Stimulated activated CD4-positive, alpha-beta T cell treated with anti-CD3 and anti-CD28 coated beads, Interleukin-4, amount 100 ng/mL, for 4 hours (primary cell): ENCODE measurements at places on chromosomes 11 and 22.

DNA sequence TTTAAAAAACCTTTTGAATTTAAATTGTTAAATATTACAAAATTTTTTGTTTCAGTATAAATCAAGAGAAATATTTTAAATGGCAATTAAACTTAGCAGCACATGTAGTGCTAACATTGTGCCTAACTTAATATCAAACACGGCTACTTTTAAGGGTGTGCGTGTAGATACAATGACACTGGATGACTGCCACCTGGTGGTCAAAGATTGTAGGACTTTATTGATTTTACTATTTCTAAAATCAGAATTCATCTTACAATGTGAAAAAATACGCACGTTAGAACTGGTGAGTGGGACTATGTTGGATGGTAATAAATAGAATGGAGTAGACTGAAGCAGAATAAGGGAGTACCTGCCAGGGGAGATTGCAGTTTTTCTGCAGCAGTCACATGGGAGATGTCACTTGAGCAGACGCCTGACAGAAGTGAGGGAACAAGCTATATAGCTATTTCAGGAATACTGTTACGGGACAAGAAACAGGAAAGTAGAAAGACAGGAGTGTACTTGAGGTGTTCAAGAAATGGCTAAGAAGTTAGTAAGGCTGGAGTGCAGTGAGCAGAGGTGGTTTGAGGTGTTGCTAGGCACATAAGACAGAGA lies 52.9 kb downstream of the UVRAG start:
- peak; percentile 8 for DNase-seq

- no peak for DNase-seq
Measured at GRCh38 chr22:39115977-39116621, 19.1 kb downstream of the APOBEC3H start.

GRCh38 chr11:28529046-28529445 lies 420.9 kb downstream of the METTL15 start:
- DNase-seq: no peak

DNA sequence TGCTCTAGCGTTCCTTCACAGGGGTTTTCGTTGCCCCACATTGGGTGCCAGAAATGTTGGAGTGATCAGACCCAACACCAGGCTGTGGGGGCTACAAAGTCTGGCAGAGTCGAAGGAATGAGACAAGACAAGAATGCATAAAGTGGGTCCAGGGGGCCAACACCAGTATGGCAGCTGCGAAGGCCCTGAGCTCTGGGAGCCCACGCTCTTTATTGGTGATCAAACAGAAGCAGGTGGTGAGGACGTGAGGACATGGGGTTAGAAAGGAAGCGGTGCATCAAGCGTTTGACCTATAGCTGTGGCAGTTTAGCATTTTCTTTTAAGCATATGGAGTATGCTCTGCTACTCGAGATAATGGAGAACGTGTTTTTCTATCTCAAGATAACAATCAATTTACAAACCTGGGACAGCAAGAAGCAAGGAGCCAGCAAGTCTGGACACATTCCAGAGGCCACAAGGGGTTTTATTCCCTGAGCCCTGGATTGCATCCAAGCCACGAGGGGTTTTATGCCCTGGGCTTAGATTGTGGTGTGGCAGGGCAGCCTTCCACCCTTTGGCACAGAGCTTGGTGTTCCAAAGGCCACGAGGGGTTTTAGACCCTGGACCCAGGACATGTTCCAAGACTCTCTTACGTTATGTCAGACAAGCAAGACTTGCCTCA lies 3.9 kb upstream of the DNAJB13 start:
- DNase-seq: no peak

- DNase-seq: no peak
Measured at GRCh38 chr11:109822436-109823102, 270.6 kb upstream of the ZC3H12C start.

GRCh38 chr11:115151010-115151409 lies 353.2 kb downstream of the CADM1 start:
- DNase-seq: no peak

DNA sequence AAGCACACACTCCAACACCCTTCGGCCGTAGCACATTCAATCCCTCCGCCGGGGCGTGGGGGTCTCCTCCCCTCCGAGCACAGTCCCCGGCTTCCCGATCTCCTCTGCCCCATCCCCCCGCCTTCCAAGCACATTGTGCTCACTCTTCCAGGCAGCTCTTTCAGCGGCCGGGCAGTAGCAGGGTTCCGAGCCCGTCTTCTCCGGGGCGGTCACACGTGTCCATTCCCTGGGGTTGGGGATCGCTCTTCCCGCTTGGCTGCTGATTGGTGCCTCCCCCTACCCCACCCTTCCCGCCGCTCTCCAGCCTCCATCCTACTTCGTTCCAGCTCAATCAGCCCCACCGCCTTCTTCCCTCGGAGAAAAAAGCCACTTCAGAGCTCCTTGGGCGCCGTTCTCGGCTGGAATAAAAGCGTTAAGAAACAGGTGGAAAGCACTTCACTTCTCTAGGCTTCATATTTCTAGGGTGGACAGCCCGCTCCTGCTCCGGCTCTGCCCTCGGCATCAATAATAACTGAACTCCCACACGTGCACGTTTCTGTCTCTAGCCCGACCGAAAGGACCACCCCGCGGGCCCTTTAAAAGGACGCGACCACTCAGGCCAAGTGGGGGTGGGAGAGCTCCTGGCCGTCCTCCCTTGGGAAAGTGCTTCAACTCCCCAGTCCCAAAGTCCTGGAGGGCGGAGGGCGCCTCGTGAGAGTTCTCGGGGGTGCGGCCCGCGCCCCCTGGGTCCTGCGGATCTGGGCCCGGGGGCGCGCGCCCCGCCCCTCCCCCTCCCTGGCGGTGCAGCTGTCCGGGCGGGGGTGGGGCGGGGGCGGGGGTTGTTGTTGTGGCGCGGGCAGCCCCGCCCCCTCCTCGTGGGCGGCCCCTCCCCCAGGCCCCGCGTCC lies 464 bp upstream of the CECR2 start:
- DNase-seq: peak; percentile 2

- DNase-seq: peak; percentile 48
Measured at GRCh38 chr22:25081409-25081824, 118.2 kb upstream of the CRYBB3 start.

- DNase-seq: no peak
Measured at GRCh38 chr11:102306817-102307726, 10.2 kb upstream of the BIRC3 start.

GRCh38 chr22:22228421-22228820 lies 16.2 kb upstream of the VPREB1 start:
- DNase-seq: no peak

DNA sequence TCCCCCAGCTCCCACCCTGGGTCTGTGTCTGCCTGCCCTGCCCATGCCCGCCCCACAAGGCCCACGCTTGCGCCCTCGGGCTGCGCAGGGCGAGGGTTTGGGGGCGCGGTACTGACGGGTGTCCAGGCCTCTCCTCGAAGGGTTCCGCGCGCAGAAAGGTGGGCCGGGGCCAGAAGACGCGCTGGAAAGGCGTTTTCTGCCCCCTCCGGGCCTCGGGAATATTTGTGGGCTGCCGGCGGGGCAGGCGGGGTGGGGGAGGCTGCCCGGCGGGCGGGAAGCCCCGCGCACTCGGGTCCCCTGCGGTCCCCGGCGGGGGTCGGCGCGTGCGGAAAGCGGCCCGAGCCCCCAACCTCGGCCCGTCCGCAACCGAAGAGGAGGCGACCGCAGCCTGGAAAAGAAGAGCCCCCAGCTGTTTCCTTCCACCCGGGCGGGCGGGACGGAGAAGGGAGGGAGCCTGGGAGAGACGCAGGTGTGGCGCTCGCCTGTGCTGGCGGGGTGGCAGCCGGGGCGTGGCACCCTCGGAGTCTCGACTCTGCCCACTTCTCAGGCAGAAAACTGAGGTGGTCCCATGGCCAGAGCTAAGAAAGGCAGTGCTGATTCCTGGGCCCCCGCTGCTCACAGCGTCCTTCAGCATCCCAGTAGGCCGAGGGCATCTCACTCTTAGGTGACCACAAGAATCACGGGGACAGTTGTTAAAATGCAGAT lies 59.0 kb downstream of the THAP12 start:
- no peak for DNase-seq

DNA sequence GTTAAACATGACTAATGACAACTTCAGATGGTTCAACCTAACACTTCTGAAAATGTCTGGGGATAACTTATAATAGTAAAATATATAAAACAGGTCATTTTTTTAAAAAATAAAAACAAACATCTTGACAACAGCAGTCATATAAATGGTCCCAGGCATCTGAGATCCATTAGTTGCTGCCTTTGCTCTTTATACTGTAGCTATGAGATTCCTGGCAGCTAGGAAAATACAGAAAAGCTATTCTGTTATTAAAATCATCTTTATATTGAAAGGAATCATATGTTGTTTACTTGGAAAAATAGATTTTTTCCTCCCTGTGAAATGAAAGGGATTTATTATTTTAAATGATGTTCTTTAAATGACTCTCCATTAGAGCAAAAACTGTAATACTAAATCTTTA lies 55.7 kb upstream of the DEUP1 start:
- DNase-seq: no peak

- no peak for DNase-seq
Measured at GRCh38 chr22:27205492-27206373, 548.3 kb downstream of the MIAT start.

GRCh38 chr11:122505304-122506006 lies 150.1 kb upstream of the UBASH3B start:
- DNase-seq: peak; percentile 36

- DNase-seq: no peak
Measured at GRCh38 chr11:83656796-83657330, 370.7 kb upstream of the CCDC90B start.

GRCh38 chr11:44708523-44709280 lies 18.1 kb upstream of the TSPAN18 start:
- no peak for DNase-seq

- DNase-seq: peak; percentile 64
Measured at GRCh38 chr11:86672007-86672621, at the start of gene ME3. Gene ME3, minus strand, starts transcription at chr11:86672616.

GRCh38 chr22:27791159-27791858 lies 10.2 kb downstream of the MN1 start:
- no peak for DNase-seq

DNA sequence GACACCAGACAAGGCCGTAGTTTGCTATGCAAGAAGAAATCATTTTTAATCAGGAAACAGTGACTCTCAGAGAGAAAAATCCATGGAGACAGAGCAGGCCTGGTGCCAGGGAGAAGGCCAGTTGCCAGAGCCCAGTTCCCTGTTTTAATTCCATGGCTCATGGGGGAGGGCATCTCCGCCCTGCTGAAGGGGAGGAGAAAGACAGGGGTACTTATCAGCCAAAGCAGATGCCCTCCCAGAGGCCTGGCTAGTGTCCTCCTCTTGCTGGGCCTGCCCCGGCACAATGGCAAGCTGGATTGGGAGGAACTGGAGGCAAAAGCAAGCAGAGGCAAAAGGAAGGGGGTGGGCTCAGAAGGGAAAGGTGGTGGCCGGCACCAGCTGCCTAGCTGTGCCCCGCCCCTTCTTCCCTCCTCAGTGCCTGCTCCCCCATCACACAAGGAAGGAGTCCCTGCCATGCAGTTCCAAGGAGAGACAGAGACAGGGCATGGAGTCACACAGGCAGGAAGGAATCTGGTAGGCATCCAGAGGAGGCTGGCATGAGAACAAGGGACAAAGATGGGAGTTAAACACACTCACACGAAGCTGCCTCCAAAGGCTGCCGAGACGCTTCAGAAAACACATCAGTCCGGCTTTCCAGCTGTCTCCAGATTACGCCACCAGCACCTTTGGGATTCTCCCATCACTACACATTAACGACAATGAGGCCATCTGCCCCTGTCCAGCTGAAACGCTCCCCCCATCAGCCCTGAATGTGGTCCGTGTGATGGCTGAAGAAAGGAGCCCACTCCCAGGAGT lies 591.8 kb downstream of the BUD13 start:
- DNase-seq: no peak

- DNase-seq: no peak
Measured at GRCh38 chr11:33052231-33052630, 12.9 kb downstream of the TCP11L1 start.

DNA sequence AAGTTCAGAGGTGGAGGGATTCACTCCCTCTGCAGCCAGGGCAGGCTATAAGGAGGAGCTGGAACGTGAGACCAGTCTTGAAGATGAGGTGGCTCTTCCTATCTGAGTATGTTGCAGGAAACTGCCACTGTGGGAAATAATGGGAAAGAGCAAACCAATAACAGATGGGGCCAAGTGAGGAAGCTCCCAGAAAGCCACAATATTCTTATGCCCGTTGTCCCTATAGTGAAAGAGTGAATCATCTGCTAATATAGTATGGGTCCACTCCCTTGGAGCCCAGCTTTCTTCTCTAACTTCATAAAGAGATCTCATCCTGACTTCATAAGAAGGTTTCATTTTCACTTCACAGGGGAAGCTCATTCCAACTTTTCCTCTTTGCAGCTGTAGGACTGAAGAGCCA lies 206.4 kb downstream of the BLID start:
- DNase-seq: no peak

- no peak for DNase-seq
Measured at GRCh38 chr11:95374105-95374504, 143.1 kb upstream of the SESN3 start.

DNA sequence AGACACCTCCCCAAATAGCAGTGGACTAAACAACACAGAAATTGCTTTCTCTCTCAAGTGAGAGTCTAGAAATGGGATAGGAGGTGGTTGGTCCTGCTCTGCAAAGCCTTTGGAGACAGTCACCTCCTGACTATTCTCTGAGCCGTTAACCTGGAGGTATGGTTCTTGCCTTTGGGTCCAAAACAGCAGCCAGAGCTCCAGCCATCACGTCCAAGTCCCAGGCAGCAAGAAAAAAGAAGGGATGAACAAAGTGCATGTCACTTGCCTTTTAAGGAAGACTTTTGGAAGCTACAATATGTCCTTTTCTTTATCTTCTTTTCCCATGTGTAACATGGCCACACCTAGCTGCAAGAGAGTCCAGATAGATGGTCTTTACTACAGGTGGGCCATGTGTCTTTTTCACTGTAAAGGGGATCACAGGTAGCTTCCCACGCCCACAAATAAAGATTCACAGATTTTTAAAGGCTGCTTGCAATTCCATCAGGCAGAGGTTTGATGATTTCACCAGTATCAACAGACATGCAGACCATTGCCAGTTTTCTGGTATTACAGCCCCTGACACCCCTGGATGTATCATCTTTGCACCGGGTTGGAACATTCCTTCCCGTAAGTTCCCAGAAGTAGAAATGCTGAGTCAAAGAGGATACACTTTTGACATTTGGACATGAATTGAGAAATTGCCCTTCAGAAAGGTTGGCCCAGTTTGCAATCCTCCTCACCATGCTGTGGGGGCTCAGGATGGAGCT lies 66.0 kb downstream of the MYEOV start:
- no peak for DNase-seq

DNA sequence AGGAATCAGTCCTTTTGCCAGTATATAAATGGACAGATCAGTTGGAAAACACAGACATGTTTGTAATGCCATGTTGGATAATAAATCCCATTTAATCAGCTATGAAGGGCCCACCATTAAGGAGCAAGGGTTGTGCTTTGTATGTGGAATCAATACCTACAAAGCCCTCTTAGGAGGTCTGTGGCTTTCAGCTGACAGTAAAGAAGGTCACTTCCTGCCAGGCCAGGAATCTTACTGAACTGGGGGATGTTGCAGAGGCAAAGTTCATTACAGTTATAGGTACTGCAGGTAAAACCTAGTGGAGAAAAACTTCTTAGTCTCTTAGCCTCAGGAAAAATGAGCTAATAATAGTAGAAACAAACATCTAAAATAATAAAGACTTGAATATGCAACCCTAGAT lies 129.5 kb downstream of the FAM76B start:
- no peak for DNase-seq
